Testis (tissue), 5 donors: ENCODE measurements at places on chromosomes 2 and 18. TPM values are rescaled to one million over a fixed set of nuclear protein-coding genes. Genes with fewer than 3 reads are reported as not detected.

CNTNAP5 gene
- 0.29 TPM for polyA plus RNA-seq

CCDC93 gene
- 44.4 TPM for polyA plus RNA-seq

PDE6D gene
- polyA plus RNA-seq = 102 TPM

NLRC4 gene
- 0.70 TPM for polyA plus RNA-seq

MRPL44 gene
- polyA plus RNA-seq = 37.4 TPM

COL3A1 gene
- 589 TPM for polyA plus RNA-seq

PDE11A gene
- polyA plus RNA-seq = 7.8 TPM

PRKAG3 gene
- 0.40 TPM for polyA plus RNA-seq

MAPK4 gene
- polyA plus RNA-seq = 9.3 TPM

ATOH8 gene
- polyA plus RNA-seq = 13.5 TPM
